ENCODE measurements at places on chromosomes 3 and 15.

GRCh38 chr3:163577271-163577670 is 1501.0 kb downstream of the SI start:
- DNase-seq, result no peak

DNA sequence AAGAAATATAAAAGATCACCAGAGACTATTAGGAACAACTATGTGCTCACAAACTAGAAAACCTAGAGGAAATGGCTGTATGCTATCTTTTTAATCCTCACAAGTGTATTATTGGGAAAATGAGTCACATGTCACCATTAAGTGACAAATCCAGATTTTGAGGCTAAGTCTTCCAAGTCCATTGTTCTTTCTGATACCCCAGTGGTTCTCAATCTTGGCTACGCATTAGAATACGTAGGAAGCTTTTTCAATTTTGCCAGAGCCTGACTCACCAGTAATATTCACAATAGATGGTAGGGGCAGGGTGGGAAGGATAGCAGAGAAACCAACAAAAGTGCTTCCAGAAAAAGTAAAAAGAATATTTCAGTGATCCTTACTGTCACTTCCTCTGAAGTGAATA is 117.0 kb downstream of the FILIP1L start:
- DNase-seq, result no peak

DNA sequence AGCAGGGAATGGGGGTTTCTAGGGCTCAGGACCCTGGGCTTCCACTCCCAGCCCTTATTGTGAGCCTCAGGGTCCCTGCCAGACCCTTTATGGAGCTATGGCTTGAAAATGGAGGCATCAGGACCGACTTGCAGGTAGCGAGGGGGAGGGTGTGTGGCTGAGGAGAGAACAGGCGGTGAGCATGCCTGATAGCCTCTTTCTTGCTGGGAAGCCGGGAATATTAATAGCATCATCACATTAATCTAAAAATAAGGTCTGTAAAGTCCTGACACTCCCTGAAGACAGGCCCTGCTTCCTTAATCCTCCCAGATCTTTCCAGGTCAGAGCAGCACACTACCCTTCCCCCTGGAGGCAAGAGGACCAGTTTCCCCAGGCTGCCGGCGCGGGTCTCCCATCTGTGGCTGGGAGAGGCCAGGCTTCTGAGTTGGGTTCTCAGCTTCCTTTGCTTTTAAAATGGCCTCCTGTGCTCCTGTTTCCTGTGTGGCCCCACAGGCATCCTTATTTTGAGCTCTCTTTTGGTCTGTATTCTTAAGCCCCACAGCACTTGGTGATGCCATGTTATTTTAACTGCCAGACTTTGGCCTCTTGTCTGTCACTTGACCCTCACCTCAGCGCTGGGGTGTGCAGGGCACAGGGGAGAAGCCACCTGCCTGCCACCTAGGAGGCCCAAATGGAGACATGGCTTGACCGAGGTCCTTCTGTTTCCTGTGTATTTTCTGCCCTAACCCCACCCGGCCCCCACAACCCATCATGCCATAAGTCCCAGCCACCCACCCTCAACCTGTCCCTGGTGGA is 185.0 kb upstream of the TOPAZ1 start:
- DNase-seq, result no peak

- no peak for DNase-seq
These were observed 123.4 kb upstream of the PRR20G start for GRCh38 chr3:127411083-127411727.

GRCh38 chr15:88769161-88769971 is 33.9 kb upstream of the ACAN start:
- DNase-seq, result no peak

GRCh38 chr15:22949074-22949547 is 31.1 kb downstream of the CYFIP1 start:
- no peak for DNase-seq

GRCh38 chr3:58155838-58156237 is 54.9 kb downstream of the DNASE1L3 start:
- DNase-seq, result no peak

Data from AG08396 (cell line).